ENCODE measurements at places on chromosomes 1 and 21.

DNA sequence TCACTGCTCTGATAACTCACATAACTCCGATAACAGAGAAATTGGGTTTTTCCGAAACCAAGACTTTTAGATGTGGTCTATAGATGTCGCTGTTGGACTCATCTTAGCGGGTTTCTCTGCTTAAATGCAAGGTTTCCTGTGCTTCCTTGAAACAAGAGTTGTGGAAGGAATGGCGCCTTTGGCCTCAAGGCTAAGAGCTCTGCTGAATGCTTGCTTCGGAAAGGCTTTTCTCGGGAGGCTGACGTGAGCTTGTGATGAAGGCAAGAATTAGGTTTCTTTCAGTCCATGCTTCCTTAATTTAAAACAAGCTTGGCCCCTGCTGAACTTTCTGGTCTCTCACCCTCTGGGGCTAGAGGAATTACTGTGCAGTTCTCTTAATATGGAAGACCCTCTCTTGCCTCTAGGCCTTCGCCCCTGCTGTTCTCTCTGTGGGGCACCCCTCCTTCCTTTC, 113.5 kb downstream of the MAP3K21 start:
- DNase-seq = peak; percentile 81

DNA sequence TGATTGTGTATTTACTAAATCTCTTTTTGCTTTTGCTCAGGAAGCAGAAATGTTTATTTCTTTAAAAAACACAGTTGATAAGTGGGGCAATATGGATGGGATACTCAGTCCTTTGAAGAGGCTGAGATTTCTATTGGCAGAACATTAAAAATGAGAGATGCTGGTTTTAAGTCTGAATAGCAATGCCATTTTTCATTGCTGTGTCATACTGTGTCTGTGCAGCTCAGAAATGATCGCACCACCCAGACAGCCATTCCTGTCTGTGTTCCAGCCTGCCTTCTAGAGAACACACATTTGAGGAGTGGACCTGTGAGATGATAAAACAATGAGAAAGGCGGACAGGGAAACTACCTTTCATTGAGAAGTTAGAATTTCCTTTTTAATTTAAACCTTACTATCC, 231.2 kb upstream of the USP24 start:
- DNase-seq = no peak

DNA sequence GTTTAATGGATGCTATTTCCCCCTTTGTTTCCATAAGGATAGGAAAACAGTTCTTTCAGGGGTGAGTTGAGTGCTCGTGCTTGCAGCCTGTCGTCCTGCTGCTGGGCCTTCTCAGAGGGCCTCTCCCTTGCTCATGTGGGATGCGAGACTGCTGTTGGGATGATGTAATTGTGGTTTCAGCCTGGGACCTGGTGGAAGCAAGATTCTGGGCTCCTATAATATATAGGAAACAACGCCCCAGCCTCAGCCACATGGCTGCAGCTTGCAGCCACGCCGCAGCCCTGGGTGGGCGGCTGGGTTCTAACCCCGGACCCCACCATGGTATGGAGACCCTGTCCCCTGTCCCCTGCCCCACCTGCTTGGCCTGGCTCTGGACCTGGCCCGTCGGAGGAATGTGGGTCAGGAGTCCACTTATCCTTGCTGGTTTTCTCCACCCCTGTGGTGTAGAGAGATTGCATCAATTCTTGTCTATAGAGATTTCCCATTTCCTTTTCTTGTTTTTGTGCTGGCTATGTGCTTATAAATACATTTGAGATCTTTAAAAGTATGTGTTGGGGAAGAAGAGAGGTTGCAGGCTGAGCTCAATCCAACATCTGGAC, 357.8 kb downstream of the SIPA1L2 start:
- DNase-seq = no peak

DNA sequence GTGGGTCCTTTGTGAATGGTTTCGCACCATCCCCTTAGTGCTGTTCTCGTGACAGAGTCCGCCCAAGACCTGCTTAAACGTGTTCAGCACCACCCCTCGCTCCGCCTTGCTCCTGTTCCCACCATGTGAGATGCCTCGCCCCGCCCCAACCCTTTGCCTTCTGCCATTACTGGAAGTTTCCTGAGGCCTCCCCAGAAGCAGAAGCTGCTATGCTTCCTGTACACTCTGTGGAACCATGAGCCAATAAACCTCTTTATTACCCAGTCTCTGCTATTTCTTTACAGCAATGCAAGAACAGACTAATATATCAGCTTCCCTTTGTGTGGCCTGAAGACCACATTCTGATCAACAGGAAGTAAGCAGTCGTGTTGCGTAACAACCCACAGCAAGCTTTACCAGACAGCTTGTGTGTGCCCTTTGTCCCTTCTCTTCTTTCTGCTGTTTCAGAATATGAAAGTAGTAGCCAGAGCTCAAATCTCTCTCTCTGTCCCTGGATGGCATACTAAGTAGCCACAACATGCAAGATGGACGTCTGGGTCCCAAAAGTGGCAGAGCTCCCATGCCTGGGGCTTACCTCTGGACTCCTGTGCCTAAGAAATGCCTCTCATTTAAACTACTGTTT, 14.1 kb downstream of the HENMT1 start:
- no peak for DNase-seq

- DNase-seq = no peak
Measured at GRCh38 chr1:164265232-164265631, 293.8 kb upstream of the PBX1 start.

GRCh38 chr1:157595356-157595755, 2.5 kb downstream of the FCRL4 start:
- DNase-seq = no peak

DNA sequence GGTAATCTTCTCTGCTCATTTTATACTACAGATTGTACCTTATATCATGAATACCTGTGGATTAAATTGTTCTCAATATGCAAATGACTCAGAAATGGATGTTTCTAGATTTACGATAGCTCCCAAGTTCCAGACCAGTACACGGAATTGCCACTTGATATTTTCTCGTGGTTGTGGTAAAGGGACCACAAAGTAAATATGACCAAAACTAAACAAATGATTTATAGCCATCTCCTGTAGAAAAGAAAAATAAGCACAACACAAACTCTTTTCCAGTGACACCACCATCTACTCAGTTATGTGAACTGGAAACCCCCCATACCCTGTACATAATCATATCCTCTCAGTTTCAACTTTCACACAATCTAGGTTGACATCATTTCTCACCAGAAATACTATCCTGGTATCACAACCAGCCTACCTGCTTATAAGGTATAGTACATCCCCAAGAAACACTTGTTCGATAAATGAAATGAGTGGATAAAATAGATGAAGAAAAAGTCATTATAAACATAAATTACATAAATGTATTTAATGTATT, 172.3 kb downstream of the ADGRL4 start:
- no peak for DNase-seq

DNA sequence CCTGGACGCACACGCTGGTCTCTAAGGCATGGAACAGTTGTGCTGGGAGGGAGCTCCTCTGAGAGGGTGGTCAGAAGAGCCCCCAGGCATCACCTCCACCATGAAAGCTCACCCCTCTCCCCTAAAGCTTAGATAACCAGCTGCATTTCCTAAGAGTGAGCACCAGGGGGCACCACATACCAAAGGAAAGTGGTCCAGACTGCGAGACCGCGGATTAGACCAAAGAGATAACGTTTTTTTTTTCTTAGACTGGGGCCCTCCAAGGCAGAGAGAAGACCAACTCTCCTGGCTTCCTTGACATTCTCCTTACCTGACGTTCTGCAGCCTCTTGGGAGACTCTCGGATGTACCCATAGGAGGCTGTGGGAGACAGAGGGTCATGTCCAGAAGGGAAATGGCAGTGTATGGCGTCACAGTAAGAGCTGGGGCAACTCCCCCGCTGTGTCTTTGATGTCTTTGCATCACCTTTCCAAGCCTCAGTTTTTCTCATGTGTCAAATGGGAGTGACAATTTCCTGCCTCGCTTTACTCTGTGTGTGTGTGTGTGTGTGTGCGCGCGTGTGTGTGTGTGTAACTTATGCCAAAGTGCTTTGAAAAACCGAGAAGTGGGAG, 12.3 kb upstream of the IFNLR1 start:
- DNase-seq = peak; percentile 80

- no peak for DNase-seq
Measured at GRCh38 chr1:204320382-204320804, 39.3 kb downstream of the PLEKHA6 start.

- DNase-seq = no peak
Measured at GRCh38 chr1:3028531-3029282, 7.4 kb downstream of the ACTRT2 start.

- DNase-seq = no peak
Measured at GRCh38 chr1:93738926-93739325, 57.3 kb upstream of the BCAR3 start.

GRCh38 chr1:9345922-9346321, 53.2 kb downstream of the SPSB1 start:
- no peak for DNase-seq

DNA sequence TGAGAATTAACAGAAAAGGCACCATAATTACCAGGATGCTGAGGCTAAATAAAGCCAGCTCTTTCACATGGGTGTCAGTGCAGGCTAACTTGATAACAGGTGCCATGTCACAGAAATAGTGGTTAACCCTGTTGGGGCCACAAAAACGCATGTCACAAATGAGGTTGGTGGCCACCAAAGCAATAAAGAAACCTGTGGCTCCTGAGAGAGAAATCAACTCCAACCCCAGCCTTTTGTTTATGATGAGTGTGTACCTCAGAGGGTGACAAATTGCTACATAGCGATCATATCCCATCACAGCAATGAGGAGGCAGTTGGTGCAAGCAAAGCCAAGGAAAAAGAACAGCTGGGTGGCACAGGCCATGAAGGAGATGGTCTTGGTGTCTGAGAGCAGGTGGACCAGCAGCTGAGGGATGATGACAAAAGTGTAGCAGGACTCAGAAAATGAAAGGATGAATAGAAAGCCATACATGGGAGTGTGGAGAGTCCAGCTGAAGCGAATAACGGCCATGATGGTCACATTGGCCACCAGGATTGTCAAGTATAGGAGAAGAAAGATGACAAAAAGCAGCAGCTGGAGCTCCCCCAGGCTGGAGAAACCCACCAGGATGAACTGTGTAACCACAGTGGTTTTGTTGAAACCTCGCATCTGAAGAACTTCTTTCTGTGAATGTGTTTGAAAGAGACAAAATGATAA, at the start of gene OR10T2:
TSS of gene OR10T2 (minus strand) at position 649 of the 697 bp plus-strand sequence. CDS start at position 649, 0 bp downstream.
- no peak for DNase-seq

GRCh38 chr1:75135573-75136194, 1.5 kb downstream of the LHX8 start:
- DNase-seq = no peak

GRCh38 chr1:47780469-47780995, 216.7 kb downstream of the TRABD2B start:
- DNase-seq = no peak

DNA sequence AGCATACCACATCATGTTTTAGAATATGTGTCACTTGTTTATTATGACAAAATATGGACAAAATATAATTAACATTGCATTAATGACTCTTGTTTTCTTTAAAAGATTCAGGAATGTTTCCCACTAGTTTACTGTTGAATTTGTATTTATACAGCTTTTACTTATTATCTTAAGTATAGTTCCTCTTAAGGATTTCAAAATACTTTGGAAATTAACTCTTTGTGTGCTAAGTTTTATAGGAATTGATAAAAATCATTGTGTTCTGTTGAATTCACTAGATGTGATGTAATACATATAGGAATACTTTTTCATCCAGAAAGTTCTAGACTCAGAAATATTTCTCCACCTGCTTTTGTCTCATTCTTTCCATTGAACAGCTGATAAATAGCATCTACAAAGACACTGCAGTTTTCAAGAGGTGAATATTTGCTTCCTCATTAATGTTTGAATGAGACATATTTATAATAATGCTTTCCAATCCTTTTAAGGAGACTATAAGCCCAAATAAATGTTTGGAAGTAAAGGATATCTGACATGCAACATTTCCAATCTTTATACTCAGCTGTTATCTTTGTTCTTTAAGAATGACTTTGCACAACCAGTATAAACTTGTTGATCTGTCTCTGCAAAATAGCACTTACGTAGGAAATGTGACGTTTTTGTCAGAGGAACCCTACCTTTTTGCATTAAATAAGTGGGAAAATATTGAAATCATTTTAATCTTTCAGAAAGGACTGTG, 38.4 kb upstream of the SAMSN1 start:
- DNase-seq = no peak

DNA sequence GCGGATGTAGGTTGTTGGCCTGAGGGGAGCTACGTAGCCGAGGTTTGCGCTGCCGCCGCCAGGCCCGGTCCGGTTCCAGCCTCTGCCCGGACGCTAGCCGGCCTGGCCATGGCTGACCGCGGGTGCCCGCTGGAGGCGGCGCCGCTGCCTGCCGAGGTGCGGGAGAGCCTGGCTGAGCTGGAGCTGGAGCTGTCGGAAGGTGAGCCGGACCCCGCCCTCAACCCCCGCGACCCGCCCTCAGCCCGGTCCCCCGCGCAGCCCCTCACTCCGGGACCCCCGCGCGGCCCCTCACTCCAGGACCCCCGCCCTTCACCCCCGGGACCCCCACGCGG, 299 bp downstream of the DIP2A start:
- no peak for DNase-seq

- peak; percentile 56 for DNase-seq
Measured at GRCh38 chr1:9181176-9181906, 52.4 kb upstream of the GPR157 start.

DNA sequence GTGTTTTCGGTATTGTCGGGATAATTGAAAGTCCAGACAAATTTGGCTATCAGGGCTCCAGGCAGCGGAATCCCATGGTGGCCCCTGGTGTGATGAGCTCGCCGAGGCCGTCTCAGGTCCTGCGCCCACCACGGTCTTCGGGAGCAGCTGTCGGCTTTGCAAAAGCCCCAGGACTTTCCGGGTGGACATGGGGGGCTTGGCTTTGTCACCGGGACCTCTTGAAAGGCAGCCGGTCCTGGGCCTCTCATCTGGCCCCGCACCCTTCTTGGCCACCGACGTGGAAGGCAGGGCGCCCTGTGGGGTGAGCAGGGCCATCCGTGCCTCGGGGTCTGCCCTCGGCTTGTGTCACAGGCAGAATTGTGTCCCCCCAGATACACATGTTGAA, 87.1 kb upstream of the ACTRT2 start:
- DNase-seq = no peak

GRCh38 chr1:9486466-9487140, 52.7 kb upstream of the SLC25A33 start:
- DNase-seq = no peak

GRCh38 chr1:51472359-51472758, 46.7 kb downstream of the EPS15 start:
- DNase-seq = no peak

DNA sequence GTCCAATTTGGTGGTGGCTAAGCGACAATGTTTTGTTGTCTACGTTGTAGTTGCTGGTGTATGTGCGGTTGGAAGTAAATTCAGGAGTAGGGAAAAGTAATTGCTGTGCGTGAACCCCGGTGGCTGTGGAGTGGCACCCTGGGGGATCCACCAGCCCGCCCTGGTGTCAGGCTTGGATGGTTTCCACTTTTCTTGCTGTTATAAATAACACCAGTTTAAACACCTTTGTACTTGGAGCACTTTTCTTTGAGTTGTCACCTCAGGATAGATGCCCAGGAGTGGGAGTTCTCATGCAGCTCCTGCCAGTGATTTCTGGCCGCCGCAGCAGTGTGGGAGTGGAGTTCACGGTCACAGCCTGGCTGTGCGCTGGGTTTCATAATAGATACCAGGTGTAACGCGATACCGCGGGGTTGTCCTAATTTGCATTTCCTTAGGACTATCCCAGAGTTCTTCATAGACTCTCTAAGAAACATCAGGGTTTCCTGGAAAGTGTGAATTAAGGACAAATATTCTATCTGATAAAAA, 12.8 kb upstream of the TMEM200B start:
- DNase-seq = no peak

Data from NCI-H2227 treated with DMSO at 0.1 percent for 48 hours (cell line).